ENCODE measurements at places on chromosomes 3 and 15. TPM values are rescaled to one million over a fixed set of nuclear protein-coding genes. Genes with fewer than 3 reads are reported as not detected.
A peak's percentile ranks its signal among the peaks of the same experiment; 100 is the strongest.

- no peak for DNase-seq
These were observed 41.2 kb downstream of the SLC2A2 start for GRCh38 chr3:170985304-170985703.

DNA sequence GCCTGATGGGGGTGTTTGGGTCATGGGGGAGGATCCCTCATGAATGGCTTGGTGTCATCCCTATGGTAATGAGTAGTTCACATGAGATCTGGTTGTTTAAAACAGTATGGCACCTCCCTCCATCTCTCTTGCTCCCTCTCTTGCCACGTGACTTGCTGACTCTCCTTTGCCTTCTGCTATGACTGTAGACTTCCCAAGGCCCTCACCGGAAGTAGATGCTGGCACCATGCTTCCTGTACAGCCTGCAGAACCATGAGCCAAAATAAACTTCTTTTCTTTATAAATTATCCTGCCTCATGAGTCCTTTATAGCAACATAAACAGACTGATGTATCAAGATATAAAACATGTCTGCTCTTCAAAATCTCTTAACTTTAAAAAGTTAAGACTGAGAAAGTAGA lies 96.1 kb downstream of the TFDP2 start:
- no peak for DNase-seq

Gene DLL4
- polyA plus RNA-seq: not detected

- DNase-seq: no peak
These were observed 10.6 kb downstream of the ATP2C1 start for GRCh38 chr3:130904491-130904890.

DNA sequence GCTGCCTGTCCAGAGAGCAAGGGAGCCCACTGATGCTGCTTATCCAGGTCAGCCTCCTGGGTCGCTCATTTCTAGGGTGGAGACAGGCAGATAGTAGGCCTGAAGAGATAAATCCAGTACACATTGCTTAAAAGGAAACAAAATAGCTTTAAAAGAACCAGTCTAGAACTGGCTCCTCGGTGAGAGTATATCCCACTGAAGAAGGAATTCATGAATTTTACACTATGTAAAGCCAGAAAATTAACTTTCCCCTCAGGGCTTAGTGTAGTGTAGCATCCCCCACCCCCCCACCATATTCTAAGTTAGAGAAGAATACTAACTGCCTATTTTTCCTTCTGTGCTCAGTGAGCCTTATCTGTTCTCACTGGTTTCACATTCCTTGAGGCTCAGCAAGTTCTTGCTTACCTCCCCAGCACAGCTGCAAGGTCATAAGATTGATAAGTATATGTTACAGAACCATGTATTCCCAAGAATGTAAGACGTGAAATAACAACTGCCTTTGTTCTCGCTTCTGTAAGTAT lies 30.5 kb upstream of the NOX5 start:
- no peak for DNase-seq

Gene HTR3E
- not detected for polyA plus RNA-seq

Gene APOD
- not detected for polyA plus RNA-seq

Gene ARPIN
- polyA plus RNA-seq: not detected

DNA sequence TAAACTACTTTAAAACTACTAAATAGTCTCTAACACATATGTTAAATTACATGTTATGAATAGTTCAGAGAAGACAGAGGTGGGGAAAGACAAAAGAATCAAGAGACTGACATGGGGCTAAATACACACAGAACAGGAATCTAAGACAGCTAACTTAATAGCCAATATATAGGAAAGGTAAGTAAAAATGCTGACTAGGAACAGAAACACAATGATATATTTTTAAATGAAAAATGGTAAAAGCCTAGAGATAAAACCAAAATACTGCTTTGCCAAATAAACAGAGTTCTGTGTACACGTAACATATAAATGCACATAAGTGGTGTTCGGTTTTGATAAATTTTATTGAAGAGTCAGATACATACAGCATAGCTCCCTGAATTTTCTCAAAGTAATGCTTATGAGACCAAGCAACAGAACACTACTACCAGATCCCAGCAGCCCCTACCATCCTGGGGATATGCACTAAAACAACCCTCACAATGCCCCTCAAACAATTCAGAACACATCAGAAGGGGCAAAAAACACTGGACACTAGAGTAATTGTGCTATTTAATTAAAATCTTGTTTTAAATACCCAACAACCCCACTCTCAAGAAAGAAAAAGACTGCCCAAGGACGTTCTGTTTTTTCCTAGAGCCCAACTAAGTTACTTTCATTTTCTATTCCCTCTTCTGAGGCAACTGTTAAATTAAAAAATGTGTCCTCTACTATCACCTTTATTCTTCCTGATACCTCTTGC lies 121.1 kb downstream of the ADAM10 start:
- no peak for DNase-seq

GRCh38 chr3:73739791-73740453 lies 115.2 kb upstream of the PDZRN3 start:
- no peak for DNase-seq

GRCh38 chr3:126613479-126614188 lies 41.3 kb downstream of the TXNRD3 start:
- DNase-seq: no peak

DNA sequence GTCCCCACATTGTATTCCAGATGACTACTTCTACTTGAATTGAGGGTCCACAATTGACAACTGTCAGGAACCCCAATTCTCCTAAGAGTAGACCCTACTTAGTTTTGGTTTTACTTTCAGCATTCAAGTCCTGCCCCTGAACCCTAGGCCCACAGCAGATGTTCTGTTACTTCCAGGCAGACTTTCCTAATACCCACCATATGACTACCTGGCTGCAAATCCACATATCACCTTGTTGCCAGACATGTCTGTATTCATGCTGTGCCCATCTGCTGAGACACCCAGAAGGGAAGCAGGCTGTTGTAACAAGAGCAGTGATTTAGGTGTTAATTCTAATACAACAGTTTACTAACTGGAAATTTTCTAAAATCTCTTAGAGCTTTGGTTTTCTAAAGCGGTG lies 235.1 kb upstream of the CCDC54 start:
- DNase-seq: no peak

DNA sequence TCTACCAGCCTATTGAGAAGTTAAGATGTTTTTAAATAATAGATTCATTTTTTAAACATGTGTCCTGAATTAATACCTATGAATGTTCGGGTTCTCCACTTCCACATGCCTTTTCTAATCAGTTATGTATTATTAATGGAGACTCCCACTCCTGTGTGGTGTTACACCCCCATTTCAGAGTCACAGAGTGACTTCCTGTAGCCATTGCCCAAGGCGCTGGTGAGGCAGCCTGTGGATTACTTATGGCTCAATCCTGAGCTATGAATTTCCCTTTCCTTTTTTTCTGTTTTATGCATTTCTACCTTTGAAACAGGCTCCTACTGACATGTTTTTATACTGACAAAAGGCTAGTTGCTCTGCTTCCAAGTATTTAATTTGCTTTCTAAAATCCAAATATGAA lies 162.3 kb downstream of the GABRG3 start:
- DNase-seq: no peak

- peak; percentile 21 for DNase-seq
These were observed 883 bp downstream of the MAGEF1 start for GRCh38 chr3:184710870-184711492.

Gene SLC12A1
- not detected for polyA plus RNA-seq

- no peak for DNase-seq
These were observed 40.3 kb downstream of the KCNAB1 start for GRCh38 chr3:156160647-156161046.

Gene CYP1A1
- polyA plus RNA-seq: not detected

Gene CEMIP
- polyA plus RNA-seq: not detected

Gene RLBP1
- not detected for polyA plus RNA-seq

DNA sequence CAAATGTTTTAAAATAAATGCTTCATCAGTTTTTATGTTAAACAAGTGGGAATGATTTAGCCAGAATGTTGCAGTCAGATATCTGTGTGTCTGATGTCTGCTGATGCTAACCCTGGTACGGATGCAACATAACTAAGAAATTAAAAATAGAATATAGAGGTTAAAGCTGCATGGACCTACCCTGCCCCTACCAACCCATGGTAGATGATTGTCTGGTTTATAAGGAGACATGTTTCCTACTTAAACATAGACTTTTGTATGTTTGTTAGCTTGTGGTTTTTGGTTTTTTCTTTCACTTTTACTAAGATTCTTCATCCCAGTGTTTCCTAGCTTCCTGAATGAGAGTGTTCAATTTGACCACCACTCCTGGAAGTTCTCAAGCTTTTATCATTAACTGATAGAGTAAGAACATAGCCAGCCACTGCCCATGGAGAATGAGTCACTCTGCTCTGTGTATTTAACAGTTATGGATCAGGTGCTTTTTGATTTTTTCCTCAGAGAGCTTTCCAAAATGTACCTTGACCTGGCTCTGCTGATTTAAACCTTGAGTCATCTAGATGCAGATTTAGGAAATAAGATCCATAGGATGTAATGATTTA lies 70.7 kb upstream of the VEPH1 start:
- DNase-seq: no peak

- DNase-seq: peak; percentile 69
These were observed 27.2 kb upstream of the TNFSF10 start for GRCh38 chr3:172550347-172550943.

DNA sequence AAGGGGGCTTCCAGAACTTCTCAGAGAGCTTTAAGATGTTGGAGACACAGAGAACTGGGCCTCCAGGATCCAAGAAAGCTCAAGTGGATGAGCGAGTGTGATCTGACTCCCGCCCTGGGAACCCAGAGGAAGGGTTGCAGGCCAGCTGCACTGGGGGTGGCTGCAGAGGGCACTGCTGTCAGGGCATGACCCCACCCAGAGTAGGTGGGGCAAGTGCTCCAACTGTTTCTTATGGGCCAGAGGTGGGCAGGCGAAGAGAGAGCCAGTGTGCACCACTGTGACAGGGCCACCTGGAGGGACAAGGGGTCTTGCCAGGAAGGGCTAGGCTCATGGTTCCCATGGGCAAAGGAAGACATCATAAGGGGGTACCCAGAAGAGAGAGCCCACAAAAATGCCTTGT lies 48.8 kb downstream of the EXOG start:
- no peak for DNase-seq

- no peak for DNase-seq
These were observed 103.8 kb upstream of the CHRM5 start for GRCh38 chr15:33864360-33865075.

- DNase-seq: no peak
These were observed 32.2 kb downstream of the SYNM start for GRCh38 chr15:99137111-99137546.

DNA sequence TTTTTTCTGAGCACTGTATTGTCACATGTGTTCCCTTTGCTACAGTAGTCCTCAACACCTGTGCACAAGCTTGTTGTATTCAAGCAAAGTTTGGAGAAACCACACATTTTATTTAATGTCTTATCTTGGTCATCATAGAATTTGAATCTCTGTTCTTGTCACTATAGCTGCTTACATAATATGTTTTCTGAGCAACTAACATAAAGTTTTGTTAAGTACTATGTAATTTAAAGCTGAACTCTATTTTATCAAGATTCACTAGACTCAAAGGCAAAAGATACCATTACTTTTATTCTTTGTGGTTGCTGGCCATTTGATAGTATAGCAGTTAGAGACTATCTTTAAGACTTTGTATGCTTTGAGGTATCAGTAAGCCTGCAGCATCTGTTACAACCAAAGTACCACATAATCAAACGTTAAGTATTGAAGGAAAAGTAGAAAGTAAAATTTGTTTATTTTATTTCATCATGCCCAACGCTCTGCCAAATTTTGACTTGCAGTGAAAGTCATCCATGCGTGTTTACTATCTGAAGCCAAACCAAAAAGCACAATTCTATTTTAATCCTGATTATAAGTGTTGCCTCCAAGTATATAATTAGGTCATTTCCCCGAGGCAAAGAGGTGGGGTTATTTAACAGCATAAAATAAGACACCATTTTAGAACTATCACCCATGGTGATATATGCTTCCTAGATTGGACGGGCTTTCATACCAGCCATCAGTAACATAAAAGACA lies 10.3 kb upstream of the ABHD10 start:
- no peak for DNase-seq

DNA sequence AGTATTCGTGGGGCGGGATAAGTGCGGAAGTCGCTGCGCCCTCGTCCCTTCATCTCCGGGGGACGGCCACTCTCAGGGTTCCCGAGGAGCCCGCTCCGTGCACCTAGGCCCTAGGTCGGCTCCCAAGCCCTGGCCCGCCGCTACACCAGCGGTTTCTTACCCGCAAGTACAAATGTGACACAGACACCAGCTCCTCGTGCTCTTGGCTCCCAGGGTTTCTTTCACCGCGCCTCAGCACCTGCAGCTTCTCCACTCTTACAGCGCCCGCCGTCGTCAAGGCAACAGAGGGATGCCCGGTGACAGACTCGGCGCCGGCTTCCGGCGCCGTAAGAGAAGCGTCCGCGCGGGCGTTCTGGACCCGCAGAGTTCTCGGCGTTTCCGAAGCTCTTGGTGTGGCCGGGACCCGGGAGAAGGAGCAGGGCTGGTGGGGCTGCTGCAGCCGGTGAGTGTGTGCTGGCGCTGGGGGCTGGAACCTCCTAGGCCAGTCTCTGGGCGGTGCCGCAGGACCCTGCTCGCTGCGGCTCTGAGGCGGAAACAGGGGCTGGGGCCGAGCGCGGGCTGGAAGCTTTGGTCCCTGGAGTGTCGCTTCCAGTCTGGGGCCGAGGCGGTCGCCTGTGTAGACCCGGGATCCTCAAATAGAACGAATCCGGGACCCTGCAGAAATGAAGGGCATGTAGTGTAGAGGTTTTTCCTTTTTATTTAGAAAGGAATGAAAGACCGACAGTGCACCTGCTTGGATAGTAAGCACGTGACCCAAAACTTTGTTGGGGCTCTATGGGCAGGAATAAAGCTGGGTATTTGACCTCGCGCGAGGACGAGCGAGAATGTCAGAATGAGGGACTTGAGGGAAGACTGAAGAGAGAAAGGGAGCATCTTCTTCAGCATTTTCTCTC lies 155.4 kb upstream of the GOLGA6L4 start:
- DNase-seq: peak; percentile 20

Gene ITIH1
- polyA plus RNA-seq: not detected

DNA sequence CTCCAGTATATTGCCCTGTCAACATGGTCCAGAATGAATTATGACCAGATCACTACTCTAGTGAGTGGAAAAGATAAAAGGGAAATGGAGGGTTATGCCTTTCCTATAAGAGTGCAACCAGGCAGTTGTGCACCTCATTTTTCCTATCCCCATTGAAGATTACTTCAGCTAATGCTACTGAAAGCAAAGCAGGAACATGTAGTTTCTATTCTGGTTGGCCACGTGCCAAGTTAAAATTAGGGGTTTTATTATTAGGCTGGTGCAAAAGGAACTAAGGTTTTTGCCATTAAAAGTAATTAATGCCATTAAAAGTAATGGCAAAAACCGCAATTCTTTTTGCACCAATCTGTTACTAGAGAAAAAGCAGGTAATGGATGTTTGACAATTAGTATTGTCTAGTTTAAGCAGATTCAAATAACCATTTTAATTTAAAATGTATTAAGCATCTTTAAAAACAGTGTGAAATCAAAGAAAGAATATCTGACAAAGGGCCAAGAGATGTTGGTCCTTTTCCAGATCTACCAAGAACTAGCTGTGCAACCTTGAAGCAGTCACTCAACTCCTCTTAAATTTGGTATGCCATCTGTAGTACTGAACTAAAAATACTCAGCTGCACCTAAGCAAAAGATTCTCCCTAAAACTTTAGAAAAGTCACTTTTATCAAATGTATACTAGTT lies 567.5 kb upstream of the CCDC54 start:
- DNase-seq: no peak

Data from naive thymus-derived CD4-positive, alpha-beta T cell (primary cell).